ENCODE measurements at places on chromosomes 11 and 22.

DNA sequence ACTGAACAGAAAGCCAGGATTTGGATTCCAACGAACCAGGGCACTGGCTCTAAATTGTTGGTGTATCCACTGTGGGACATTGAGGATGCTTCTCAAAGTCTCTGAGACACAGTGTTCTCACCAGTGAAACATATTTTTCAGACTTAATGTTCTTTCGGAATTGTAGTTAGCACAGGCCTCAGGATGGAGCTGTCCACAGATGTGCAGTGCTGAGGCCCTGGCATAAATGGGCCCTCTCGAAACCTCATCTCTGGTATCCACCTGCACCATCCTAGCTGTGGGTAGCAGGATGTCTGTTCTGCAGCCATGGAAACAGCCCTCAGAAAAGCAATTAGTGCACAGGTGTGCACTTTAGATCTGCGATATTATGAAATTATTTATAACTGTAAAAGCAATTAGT, 656.8 kb downstream of the TBC1D22A start:
- no peak for DNase-seq

GRCh38 chr11:106937111-106937510, 81.2 kb downstream of the GUCY1A2 start:
- no peak for DNase-seq

DNA sequence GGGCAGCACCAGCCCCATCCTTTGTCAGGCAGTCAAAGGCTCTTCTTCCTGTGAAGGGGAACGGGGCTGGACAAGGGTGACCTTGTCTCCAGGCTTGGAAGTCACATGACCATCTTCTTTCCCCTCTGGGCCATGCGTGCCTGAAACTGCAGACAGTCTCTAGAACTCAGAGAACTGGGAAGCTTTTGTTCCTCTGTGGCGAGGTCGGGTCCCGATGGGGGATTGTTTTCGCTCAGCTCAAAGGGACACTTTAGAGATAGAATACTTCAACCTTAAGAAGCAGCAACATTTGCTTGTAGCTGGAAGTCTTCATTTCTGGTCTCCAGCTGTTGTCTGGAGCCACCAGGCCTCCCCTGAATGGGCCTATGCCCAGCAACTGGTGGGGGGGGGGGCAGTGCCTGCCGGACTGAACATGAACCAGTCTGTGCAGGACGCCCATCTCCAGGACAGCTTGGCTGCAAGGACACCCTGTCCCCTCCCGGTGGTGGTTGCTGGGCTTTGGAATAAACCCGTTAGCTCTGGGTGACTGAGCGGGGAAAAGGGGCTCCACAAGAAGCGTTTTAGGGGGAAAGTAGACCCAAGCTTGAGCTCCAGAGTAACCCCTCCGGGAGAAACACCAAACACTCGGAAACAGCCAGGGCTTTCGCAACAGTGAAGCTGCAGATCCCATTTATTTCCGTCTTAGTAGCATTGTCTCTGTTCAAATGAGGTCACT, 55.7 kb upstream of the EMID1 start:
- DNase-seq, result no peak

DNA sequence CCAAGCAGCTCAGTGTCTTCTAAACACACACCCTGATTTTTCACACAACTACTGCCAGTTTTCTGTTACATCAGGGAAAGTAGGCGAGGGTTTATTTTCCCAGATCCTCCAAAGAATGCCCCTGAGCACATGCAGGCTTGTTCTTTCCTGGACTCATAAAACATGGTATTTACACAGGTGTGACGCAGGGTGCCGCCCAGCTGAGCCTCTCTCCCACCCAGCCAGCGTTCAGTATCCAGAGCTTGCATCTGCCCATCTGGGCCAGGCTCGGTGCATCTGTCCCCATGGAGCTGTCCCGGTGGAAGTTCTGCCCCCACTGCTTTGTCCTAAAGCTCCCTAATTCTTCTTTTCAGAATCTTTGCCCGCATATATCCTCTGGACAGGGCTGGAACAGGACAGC, 44.8 kb upstream of the ISX start:
- no peak for DNase-seq

DNA sequence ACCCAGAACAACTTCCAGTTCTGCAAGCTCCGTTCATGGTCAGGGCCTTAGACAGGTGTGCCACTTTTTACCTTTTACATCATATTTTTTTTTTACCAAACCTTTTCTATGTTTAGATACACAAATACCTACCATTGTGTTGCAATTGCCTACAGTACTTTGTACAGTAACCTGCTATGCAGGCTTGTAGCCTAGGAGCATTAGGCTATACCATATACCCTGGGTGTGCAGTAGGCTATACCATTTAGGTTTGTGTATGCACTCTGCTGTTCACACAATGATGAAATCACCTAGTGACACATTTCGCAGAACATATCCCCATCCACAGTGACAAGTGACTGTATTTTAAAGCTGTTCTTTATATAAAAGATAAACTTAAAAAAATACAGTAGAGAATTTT, 29.6 kb downstream of the APIP start:
- no peak for DNase-seq

DNA sequence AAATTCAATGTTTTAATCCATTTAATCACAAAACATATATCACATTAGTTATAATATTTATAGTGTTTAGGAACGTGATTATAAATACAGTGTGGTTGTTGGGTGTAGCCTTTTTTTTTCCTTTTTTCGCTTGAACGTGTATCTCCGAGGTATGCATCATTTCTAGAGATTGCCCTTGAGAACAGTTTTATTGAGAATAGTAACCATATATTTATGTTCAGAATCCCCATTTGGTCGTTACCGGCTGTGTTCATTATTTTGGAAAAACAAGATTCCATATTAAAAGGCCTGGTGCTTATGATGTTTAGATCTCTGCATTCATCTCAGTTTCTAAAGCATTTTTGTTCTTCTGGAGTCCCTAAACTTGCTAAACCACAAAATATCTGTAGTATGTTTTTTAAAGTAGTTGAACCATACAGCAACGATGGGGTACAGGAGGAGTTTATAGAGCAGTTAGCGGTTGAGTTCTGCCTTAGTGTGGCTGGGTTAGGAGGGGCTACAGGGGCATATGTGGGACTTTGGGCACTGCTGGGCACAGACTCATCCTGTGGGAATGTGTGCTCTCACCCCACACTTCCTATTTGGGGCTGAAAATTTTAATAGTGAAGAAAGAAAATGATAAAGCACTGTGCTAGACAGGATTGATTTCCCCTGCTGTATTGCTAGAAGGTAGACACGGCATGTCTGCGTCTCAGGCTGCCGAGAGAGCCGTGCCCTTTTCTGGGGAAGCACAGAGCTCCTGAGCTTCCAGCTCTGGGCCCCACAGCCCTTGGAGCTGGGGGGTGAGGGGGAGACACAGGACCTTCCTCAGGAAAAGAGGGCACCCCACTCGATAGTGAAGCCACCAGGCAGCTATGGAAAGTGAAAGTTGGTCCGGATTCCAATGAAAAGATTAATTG, 81.5 kb upstream of the PPARA start:
- DNase-seq, result no peak

GRCh38 chr11:108340973-108341372, 118.1 kb downstream of the ATM start:
- peak; percentile 96 for DNase-seq

DNA sequence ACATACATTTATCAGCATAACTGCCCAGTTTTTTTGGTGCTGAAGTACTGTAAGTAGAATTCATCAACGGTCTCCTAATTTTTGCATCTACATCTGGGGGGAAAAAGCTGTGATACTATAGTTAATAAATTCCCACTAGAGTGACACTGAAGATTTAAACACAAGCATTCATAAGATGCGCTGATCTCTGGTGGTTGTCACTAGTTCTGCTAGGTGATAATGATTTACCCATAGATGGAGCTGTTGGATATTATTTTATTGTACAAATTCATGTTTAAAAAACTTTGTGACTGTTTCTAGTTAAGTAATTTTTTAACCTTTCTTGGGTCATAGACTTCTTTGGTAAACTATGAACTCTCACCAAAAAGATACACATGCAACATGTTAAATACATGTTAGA, 106.6 kb downstream of the EMSY start:
- DNase-seq, result no peak

DNA sequence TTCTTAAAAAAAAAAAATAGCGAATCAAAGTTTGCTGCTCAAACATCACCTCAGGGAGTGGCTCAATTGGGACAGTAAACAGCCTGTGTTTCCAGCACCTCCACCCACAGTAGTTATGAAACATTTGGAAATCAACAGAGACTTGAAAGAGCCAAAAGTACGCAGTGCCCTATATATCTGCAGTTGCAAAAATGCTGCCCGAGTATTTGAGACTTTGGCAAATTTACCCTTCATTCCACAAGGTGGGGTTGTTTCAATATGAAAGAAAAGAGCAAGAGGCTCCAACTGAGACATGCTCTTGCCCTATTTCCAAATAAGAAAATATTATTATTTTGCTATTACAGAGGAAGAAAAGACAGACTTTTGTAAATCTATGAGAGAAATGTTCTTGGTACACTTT, 851.1 kb upstream of the RAG2 start:
- DNase-seq, result peak; percentile 65

GRCh38 chr11:46410021-46410420, 18.4 kb upstream of the CHRM4 start:
- peak; percentile 72 for DNase-seq

DNA sequence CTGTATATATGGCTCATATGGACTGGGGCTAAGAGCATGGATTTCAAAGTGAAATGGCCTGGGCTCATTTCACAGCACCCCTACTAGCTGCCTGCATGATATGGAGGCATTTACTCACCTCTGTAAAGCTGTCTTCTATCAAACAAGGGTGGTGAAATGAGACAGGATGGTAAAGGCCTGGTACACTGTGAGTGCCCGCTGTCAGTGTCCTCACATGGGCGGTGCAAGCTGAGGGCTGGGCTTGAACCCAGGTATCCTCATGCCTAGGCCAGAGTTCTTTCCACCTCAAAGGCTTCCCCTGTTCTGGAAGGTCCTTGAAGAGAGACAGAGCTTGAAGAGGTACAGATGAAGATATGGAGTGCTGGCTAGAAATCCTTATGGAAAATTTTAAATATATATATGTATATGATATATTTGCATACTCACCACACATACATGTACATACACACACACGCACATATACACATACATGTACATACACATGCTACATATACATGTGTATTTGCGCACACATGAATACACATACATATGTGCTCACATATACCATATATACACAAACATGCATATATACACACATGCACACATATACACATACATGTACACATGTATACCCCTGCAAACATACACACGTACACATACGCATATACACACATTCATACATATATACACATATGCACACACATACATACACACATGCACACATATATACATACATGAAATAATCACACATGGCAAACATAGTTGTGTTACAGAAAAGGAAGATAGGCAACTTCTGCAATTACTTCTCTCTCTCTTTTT, 44.7 kb downstream of the MICAL2 start:
- DNase-seq, result no peak

- peak; percentile 44 for DNase-seq
Measured at GRCh38 chr22:43996981-43997265, 27.2 kb upstream of the PARVB start.

DNA sequence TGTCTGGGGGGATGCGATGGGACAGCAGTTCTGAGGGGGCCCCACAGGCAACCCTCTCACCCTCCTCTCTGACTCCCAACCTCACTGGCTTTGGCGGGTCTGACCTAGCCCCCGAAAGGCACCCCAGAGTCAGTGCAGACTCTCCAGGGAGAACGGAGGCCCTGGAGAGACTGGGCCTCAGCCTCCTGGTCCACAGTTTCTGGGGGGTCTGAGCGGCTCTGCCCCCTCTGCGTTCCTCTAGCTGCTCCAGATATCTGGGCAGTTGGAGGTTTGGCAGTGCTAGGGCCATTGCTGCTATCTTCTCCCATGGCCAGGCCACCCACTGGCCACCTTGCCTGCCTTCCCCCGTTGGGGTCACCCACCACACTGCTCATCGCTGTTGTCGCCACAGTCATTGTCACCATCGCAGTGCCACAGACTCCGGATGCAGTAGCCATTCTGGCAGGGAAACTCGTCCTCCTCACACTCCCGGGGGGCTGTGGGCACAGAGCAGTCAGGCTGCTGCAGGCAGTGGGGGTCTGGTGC, 18.8 kb downstream of the LRP4 start:
- no peak for DNase-seq

DNA sequence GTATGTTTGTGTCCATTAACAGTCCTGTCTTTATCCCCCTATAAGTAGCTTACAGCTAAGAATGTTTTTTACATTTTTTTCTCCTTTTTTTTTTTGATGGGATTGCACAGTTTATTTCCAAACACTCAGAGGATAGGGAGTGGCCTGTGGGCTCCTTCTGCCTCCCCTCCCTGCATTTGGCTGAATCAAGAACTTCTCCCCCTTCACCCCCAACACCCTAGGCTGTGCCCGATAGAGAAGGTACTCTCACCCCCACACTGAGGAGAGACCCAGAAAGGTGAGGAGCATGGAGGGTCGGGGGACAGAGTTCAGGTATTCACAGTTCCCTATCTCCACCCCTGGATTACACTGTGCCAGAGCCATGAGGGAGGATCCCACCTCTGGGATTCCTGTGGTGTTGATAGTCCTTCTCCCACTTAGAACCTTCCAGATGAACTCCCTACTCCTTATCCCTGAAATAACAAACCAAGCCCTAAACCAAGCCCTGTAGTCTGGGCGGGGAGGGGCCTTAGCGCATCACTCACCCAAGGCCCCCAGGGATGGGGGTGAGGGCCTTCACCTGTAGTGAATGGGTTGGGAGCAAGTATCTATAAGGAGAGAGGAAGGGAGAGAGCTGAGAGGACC, 97.1 kb downstream of the ADAMTS15 start:
- no peak for DNase-seq

- DNase-seq, result peak; percentile 37
Measured at GRCh38 chr11:7646866-7647265, 26.4 kb downstream of the CYB5R2 start.

DNA sequence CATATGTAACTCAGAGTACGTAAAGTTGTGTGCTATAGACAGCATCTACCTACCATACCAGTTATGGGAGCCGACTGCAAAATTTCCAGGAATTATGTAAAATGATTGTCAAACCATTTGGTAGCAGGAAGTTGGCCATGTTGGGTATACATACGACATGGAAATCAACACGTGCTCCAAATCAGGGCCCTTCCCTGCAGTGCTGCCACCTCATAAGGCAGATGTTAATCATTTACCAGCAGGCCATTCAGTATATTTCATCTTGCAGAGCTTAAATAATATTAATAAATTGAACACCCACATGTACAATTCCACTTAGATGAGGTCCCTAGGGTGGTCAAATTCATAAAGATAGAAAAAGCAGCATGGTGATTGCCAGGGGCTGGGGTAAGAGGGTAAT, 9.8 kb downstream of the MS4A18 start:
- DNase-seq, result no peak

GRCh38 chr22:25564979-25565677, 653 bp downstream of the GRK3 start:
- DNase-seq, result peak; percentile 84
